ENCODE measurements at places on chromosomes 2 and 18.
A peak's percentile ranks its signal among the peaks of the same experiment; 100 is the strongest.

- DNase-seq: no peak
These were observed 13.4 kb upstream of the RBMS1 start for GRCh38 chr2:160507046-160507407.

- DNase-seq: peak; percentile 4
These were observed 283.2 kb downstream of the INSIG2 start for GRCh38 chr2:118371515-118371914.

- DNase-seq: no peak
These were observed 23.5 kb upstream of the ELAC1 start for GRCh38 chr18:50944245-50944932.

- no peak for DNase-seq
These were observed 86.8 kb downstream of the ERBB4 start for GRCh38 chr2:212451786-212452231.

GRCh38 chr18:47975105-47975504, 44.6 kb upstream of the SMAD2 start:
- DNase-seq: no peak

DNA sequence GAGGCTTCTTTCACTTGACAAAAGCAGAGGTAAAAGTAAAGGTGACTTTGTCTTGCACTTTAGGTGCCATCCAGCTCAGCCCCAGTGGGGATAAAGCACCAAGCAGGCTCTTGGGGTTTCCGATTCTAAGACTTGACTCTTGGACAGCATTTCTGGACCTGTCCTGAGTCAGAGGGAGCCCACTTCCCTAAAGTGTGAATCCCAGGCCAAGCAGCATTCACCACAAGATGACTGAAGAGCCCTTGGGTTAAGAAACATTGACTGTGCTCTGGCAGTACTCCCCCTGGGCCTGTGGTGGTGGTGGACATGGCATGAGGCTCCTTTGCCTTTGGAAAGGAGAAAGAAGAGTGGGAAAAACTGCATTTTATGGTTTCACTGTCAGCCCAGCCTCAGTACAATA, 638.0 kb upstream of the VRK2 start:
- no peak for DNase-seq

- DNase-seq: no peak
These were observed 9.6 kb downstream of the SSB start for GRCh38 chr2:169808221-169808620.

GRCh38 chr2:14516844-14517243, 115.7 kb upstream of the LRATD1 start:
- DNase-seq: no peak

- DNase-seq: no peak
These were observed 4.4 kb upstream of the SERPINB5 start for GRCh38 chr18:63472380-63472779.

GRCh38 chr2:69559442-69560146, 83.9 kb downstream of the AAK1 start:
- peak; percentile 41 for DNase-seq

DNA sequence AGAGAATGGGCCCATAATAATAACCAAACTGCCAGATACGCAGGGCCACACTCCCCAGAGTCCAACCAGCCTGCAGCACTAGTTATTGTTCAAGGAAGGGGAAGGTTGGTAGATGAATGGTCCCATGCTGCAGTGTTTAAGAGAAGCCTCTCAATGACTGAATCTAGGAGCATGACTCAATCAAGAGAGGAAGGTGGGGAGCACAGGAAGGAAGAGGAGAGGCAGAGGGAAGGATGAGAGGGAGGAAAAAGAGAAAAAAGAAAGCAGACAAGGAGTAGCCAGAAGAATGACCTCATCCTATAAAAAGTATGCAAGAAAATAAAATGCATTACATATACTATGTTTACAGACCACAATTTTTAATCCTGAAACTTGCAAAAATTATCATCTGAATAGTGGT, 174.5 kb downstream of the TCF4 start:
- DNase-seq: no peak

DNA sequence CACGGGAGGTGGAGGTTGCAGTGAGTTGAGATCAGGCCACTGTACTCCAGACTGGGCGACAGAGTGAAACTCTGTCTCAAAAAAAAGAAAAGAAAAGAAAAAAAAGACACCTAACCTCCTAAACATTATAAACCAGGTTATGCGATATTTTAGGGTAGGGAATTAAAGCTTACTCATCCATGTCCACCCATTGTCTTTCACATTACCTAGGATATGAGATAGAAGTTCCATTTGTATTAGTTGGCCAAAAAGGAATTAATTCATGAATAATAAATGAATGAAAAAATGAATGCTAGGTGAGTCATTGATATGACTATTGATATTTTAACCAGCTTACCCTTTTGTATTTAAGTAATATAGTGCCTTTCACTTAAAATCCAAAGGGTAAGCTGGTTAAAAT, 132.9 kb downstream of the FAM161A start:
- no peak for DNase-seq

DNA sequence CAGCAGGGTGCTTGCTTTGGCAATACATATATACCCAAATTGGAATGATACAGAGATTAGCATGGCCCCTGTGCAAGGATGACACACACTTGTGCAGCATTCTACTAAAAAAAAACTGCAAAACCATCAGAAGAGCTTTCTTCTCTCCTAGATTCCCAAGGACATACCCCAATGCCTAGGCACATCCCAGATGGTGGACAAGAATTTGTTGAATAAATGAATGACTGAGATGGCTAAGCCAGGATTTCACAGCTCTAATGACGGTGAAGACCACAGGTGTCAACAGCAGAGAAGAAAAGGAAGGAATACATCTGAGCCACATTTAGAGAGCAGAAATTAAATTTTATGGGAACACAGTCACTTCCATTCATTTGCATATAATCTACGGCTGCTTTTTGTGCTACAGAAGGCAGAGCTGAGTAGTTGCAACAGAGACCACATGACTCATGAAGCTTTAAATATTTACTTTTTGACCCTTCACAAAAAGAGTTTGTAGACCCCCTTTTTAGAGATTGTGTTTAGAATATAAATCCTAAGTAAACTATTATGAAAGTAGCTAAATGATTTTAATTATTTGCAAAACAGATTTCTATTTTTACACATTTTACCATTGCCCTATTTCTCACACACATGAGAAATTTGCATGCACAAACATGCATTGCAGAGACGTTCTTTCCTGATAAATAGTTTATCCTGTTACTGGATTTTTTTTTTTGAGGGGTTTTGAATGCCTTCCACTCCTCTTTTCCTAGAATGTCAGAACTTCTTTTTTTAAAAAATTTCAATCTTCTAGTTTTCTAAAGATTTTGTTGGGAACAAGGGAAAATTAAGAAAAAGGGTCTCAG, 119.0 kb downstream of the PMAIP1 start:
- DNase-seq: no peak

DNA sequence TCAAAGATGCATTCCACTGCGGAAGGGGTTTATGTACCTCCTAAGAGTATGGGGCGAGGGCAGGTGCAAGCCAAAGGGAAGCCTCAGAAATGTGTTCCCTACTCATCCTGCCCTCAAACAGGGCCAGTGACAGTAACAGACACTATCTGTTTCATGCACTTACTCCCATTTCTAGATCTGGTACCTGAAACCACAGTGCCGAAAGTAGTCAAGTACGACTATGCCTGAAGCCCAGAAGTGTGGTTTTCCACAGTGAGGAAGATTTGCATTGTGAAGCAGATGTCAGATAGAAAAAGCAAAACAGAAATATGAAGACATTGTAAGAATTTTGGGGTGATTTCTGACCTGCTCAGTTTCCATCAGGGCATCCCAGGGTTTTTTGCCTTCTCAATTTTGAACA, 748.7 kb downstream of the RNF144A start:
- DNase-seq: no peak

DNA sequence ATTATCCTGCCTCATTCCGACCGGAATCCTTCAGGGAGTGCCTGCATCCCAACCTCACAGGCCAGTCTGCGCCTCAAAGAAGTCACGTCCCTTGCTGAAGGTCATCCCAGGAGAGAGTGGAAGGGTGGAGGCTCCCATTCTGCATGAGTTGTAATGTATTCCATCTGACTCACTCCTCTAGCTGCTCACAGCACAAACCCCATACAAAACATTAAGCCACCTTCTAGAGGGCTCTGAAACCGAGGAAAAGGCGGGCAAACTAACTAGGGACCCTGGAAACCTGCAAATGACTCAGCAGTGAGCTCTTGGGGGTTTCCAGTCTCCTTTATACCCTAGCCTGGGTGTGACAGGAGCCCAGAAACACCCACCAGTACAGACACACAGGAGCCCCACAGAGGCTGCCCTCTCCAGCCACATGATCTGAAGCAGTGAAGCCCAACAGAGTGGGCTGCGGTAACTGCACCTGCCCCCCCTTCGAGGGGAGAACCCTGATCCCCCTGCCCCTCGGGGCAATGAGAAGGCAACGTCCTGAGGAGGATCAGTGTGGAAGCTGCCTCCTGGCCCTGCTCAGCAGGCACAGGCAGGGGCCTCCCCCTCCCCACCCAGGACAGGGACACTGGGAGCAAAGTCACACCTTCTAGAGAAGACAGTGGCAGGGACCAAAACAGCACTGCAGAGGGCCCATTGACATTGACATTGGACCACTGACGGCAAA, 69.3 kb upstream of the SNTG2 start:
- DNase-seq: no peak

DNA sequence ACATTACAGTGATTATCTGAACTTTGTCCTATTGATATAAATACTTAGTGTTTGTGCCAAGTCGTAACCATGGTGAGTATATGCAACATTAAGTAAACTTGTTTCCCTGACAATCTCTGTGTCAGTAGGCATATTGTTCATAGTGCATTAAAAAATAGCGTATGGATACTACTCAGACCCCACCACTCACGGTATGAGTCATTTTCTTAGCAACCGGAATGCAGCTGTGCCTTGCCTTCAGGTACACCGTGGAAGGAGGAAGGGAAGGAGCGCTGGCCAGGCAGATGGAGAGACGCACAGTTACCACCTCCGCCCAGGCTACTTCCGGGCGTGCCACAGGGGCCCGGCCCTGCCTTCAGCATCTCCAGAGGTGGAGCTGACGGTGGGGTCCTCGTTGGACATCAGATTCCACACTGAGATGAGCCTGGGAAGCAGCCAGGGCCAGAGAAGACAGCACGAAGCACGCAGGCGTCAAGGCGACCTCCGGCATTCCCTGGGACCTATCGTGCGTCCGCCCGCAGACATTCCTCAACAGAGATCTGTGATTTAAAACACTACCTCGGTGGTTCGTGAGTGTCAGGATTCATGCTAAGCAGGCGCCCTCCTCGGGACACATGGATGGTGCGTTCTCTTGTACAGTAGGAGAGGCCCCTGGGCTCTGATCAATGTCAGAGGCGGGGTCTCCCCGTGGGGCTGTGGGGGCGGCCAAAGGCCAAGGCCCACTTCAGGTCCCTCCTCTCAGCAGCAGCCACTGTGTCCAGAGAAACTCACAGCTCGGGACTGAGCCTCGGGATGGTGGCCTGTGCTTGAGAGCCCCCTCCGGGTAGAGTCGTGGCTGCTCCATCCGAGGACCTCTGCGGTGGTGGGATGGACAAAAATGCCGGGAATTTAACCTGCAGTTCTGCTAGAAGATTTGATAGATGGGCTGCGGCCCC, 82.2 kb upstream of the HDAC4 start:
- no peak for DNase-seq

DNA sequence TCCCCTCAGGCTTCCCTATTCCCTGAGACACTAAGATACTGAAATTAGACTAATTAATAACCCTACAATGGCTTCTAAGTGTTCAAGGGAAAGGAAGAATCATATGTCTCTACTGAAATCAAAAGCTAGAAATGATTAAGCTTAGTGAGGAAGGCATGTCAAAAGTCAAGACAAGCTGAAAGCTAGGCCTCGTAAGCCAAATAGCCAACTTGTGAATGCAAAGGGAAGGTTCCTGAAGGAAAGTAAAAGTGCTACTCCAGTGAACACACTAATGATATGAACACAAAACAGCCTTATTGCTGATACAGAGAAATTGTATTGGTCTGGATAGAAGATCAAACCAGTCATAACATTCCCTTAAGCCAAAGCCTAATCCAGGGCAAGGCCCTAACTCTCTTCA, 10.0 kb downstream of the ZC3H8 start:
- DNase-seq: no peak

DNA sequence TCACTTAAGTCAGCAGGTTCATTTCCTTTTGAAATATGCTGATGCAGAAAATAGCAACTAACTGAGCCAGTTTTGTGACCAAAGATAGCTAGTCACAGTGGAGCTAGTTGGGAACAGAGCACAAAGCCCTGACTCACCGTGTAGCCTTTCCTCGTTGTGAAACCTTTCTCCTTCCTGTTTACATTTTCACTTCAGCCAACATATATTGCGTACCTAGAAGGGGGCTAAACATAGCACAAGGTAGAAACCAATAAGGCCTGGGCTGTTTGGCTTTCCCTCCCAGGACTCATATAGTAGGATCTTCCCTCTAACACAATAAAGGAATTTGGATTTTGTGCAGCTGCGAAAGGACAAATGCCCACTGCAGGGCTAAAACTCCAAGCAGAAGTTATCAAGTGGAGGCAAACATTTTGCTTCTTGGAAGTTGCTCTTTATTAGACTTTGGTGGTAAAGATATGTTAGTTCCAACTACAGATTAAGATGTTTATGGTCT, 24.5 kb upstream of the LPIN2 start:
- DNase-seq: peak; percentile 60

- DNase-seq: no peak
These were observed 211.2 kb downstream of the AGPS start for GRCh38 chr2:177603768-177604167.

DNA sequence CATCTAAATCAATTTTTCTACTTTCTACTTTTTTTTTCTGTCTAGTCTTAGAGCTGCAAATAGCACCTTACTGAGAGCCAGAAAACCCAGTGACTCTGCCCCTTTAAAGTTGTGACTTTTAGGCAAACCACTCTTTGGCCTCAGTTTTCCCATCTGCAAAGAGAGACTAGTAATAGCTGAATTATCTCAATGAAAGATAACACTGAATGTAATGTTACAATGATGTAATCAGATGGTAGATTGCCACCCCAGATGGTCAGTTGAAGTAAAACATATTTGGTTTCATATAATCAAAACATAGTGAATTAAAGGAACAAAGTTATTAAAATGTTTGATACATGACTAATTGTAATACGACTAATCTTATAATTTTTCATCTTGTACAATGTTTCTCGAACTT, 5.0 kb upstream of the APCDD1 start:
- no peak for DNase-seq

GRCh38 chr18:50706651-50707050, 113.2 kb downstream of the MRO start:
- no peak for DNase-seq

- no peak for DNase-seq
These were observed 962.7 kb downstream of the BCL11A start for GRCh38 chr2:59590798-59591197.

Data from GM19239 (cell line).